ENCODE measurements at places on chromosomes 13 and 19. TPM values are rescaled to one million over a fixed set of nuclear protein-coding genes. Genes with fewer than 3 reads are reported as not detected.

SLITRK6 gene
- 1.1 TPM for polyA plus RNA-seq

CEACAM4 gene
- not detected for polyA plus RNA-seq

CBARP gene
- 3.9 TPM for polyA plus RNA-seq

CATSPERD gene
- not detected for polyA plus RNA-seq

SIGLEC6 gene
- polyA plus RNA-seq = not detected

PTH2 gene
- polyA plus RNA-seq = not detected

DNA sequence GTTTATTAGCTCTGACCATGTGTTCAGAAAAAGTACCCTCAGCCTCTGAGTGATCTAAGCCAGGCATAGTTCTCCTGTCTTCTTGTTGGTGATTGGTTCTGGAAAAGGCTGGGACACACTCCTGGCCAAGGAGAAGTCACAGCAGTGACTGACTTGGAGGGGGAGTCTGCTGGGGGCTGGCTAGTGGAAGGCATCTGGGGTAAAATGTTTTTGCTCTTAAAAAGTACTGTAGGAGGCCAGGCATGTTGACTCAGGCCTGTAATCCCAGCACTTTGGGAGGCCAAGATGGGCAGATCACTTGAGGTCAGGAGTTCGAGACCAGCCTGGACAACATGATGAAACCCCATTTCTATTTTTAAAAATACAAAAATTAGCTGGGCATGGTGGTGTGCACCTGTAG, 21.7 kb downstream of the FAM187B start:
- no peak for DNase-seq

GRCh38 chr19:38545596-38545995, 72.2 kb downstream of the MAP4K1 start:
- no peak for DNase-seq

DNA sequence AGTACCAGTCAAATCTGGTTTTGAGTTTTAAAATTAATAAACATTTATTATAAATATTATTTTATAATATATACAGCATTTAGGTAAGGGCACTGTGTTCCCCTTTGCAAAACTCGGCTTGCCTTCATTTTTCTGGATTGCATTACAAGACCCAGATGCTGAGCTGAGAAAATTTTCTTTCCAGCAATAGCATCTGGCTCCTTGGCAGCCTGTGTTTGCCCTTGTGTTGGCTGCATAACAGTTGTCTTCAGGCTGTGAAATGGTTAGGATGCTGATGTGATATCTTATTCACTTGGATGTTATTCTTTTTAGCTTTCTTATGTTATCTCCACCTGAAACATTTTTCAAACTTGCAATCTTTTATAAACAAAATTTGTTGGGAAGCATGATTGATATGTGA, 784.4 kb downstream of the DACH1 start:
- DNase-seq = no peak

GRCh38 chr19:41123716-41124294, 9.6 kb downstream of the CYP2F1 start:
- DNase-seq = no peak

DNA sequence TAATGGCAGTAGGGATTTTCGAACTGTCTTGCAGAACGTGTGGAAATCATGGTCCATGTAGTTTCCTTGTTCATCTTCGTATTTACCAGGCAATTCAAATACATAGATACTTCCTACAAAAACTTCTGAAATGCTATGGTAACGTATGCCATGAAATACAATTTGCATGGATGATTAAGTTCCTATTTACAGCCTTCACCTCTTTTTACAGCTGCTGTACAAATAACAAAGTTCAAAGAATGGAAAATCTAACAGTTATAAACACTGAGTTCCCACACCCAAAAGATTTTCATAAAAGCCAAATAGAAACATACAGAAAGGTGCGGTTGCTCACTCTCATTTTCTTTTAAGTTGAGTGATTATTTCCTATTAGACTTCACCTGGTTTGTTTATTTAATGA, 115.8 kb upstream of the TNFSF11 start:
- DNase-seq = no peak

DNA sequence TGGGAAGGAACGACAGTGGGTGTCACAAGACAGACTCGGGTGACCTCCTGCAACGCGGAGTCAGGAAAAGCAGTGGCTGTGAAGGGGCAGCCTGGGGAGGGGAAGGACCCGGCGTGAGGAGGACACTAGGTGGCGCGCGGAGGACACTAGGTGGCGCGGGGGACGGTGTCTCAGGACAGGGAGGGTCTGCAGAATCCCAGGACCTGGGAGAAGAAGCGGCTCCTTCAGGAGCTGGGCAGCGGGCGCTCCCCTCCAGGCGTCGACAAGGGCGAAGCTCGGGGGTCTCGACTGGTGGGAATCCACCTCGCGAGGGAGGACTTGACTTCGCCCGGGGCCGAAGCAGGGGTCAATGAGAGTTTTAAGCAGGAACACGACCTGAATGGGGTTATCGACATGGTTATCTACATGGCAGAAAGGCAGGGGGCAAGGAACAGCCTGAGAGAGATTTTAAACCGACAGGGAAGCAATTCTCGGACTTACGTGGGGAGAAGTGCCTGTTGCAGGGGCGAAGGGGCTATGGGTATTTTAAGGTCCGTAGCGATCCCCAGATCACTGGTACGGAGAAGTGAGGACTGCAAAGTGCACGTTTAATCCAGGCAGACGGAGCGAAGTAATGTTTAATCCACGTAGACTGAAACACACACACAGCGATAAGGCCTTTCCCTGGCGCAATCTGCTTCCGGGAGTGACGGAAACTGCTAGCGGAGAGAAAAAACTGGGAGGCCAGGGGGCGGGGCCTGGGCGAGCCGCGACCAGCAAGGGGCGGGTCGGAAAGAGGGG, at the start of gene ZNF616:
Gene ZNF616 (minus strand): TSS at position 687 of the 780 bp plus-strand sequence. CDS start 9,426 bp downstream, outside the sequence.
- DNase-seq = peak; percentile 91

DNA sequence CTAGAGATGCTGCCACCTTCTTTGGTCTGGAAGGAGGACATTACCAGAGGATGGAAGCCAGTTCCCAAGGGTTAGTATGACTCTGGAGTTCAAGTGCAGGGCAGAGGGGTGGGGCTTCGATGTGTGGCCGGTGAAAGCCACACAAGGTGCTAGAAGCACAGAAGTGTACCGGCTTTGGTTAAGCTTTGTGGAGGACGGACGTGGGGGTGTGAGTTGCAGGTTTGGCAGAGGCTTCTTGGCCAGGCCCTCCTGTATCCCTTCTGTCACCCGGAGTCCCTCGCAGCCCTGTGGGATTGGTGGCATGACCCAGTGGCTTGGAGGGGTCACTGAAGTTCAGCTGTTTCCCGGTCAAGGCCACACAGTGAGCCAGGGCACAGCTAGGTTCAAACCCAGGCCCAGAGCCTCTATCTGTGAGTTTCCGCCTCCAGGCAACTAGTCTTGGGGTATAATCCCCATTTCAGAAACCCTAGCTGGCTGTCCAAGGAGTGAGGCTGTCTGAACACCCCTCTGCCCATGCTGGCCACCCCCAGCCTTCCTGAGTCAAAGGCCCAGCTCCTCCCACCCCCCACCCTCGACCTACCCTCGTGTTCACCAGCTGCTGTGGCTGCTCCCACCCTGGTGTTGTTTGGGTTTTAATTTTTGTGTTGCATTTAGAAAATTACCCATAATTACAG, 4.6 kb upstream of the SSBP4 start:
- DNase-seq = no peak

DNA sequence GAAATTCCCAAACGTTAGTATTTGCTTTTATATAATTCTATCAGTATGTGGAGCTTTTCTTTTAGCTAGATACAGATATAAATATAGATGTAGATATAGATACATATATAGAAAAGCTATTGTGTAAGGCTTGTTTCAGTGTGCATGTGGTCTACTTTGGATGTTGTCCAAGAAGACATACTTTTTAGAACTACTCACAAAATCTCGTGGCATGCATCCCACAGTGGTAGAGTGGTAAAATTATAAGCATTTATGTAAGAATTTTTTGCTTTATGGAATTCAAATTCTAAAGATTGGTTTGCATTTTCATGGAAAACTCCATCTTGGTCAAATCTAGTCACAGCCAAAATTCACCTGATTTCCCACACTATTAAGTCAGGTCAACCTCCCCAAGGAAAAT, 880.4 kb downstream of the EFNB2 start:
- peak; percentile 74 for DNase-seq

GRCh38 chr19:13557756-13558398, 51.6 kb upstream of the CACNA1A start:
- no peak for DNase-seq

DNA sequence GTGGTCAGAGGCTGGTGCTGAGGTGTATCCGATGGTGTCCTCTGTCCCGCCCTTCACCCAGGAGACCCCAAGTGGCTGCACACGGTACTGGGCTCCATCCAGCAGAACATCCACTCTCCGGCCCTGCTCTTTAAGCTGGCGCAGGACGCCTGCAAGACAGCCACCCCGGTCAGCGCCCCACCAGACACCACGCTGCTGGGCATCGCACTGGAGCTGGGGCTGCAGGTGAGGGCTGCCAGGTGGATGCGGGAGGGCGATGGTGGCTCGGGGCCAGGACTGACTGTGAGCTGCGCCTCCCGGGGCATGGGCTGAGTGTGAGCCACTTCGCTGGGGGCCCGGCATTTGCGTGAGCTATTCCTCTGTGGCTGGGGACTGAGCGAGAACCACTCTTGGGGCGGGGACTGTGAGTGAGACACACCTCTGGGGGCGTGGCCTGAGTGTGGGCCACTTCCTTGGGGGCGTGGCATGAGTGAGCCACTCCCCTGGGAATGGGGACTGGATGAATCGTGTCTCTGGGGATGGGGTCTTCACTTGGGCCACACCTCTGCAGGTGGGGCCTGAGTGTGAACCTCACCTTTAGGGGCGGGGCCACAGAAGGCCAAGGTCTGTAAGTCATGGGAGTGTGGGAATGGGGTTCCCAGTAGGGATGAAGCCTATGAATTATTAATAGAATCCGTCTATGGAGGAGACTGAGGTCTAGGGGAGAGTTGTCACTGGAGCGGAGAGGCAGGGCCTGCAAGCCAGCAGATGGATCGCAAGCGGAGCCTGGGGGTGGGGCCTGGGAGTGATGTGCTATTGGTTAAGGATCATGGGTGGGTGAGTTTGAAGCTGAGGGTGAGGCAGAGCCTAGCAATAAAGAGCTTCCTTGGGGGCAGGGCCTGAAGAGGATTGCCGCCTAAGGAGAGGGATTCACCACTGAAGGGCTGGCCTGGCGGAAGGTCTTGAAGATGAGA, 30.5 kb downstream of the ZSWIM4 start:
- DNase-seq = no peak

- DNase-seq = no peak
Observed at GRCh38 chr19:13029893-13030292, 34.6 kb downstream of the NFIX start.

All from IMR-90 (cell line).